ENCODE measurements at places on chromosomes 1 and 21.

DNA sequence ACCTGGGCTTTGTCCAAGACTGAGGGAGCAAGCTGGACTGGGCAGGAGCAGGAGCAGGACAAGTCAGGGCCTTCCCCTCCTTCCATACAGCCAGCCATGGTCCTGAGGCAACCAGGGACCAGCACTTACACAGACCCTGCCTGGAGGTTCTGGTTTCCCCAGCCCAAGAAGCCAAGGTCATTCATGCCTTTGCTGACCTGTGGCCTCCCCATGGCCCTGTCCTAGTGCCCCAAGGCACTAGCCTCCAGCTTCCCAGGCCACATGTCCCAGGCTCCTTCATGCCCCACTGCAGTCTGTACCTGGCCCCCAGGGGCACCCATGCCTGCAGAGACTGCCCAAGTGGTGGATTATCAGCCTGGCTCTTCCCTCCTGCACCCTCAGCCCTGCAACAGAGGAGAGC is 243.9 kb downstream of the TOMM20 start:
- no peak for DNase-seq

GRCh38 chr1:213464786-213465460 is 413.9 kb downstream of the RPS6KC1 start:
- DNase-seq, result no peak

DNA sequence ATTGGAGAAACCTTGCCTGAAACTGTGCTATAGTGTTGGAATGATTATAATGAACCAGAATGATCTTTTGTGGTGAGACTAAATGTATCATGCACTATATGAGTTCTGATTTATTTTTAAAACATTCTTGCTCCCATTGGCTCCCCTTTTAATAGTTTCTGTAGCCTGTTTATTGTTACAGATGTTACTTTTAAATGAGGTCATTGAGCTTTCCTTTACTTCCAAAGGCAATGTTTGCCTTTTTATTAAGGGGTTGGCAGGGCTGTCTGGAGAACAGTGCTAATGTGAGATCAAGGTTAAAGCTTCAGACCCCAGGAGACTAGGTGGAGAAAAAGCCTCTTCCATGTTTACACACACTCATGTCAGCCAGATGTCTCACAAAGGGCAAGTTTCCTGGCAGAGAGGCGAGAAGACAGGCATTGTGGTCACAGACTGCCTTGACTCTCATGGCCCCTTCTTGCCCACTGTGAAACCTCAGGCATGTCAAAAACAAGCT is 120.6 kb upstream of the RAVER2 start:
- DNase-seq, result no peak

- no peak for DNase-seq
These were observed 32.8 kb upstream of the ERG start for GRCh38 chr21:38531039-38531541.

DNA sequence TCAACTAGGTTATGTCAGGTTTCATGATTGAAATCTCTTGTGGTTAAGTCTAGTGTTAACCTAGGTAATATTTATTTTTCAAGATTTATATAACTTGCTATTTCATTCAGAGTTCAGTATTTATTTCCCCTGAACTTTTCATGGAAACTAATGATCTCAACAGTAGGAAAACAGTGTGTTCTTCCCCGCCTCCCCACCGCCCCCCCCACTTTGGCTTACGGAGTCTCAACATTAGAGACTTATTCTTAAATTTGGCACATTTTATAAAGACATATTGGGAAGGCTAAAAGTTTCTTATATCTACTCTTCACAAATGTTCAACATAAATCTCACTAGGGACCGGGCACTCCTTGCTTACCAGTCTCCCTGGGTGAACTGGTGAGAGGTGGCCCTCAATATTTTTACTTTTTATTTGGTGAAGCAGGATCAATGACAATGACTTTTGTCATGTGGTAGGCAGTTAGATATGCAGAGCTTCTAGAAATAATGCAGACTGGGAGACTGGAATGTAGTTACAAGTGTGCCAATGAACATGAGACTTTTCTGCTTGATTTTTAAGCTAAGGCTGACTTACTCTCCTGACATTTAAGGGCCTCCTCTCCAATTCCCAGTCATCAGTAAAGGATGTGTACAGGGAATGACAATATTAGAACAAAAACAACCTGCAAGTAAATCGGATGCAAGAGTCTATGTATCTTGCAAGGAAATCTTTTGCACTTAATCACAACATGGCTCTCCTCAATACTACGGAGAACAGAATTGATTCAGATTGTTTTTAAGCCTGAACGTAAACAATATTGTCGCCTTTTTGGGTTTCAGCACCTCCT is 1.7 kb upstream of the MAN1A2 start:
- DNase-seq, result no peak

GRCh38 chr1:29520571-29521437 is 284.5 kb downstream of the PTPRU start:
- no peak for DNase-seq

- no peak for DNase-seq
These were observed 48.4 kb downstream of the STX6 start for GRCh38 chr1:180974236-180974635.

GRCh38 chr1:215005656-215006345 is 76.7 kb upstream of the KCNK2 start:
- no peak for DNase-seq

Measured in CD4-positive, alpha-beta T cell treated with Interleukin-21 for 1 hour (primary cell).